Kidney capillary endothelial cell (primary cell): ENCODE measurements at places on chromosomes 2 and 18.
A peak's percentile ranks its signal among the peaks of the same experiment; 100 is the strongest.

GRCh38 chr2:201938156-201938775 is 95.4 kb upstream of the FZD7 start:
- DNase-seq, result no peak

DNA sequence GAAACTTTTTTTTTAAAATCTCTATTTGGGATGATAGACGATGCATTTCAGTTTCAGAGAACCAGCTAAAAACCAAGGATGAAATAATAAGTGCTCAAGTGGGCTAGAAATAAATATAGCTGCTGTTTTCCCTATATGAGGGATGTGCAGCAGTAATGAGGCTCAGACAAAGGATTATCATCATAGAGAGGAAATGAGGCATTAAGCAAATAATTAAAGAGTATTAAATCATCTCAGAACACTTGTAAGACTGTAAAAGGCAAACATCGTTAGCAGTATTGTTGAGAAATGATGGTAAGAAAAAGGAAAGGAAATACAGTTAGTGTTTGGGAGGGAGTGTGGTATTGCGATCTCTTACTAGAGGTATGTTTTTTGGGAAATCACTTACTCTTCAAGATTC is 233.5 kb downstream of the TGIF1 start:
- no peak for DNase-seq

DNA sequence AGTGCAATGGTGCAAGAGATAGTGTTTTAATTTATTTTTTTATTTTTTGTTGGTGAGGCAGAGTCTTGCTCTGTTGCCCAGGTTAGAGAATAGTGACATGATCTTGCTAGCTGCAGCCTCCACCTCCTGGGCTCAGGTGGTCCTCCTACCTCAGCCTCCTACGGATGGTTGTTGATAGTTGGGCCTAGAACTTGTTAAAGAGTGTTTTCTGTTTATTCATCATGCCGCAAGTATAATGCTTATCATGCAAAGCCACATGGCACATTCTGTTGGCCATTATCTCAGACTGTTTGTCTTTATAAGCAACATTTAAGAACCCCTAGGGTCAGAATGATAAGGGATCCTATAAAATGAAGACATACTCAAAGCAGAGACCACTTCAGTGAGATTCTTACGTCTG is 1.7 kb downstream of the UGGT1 start:
- no peak for DNase-seq

DNA sequence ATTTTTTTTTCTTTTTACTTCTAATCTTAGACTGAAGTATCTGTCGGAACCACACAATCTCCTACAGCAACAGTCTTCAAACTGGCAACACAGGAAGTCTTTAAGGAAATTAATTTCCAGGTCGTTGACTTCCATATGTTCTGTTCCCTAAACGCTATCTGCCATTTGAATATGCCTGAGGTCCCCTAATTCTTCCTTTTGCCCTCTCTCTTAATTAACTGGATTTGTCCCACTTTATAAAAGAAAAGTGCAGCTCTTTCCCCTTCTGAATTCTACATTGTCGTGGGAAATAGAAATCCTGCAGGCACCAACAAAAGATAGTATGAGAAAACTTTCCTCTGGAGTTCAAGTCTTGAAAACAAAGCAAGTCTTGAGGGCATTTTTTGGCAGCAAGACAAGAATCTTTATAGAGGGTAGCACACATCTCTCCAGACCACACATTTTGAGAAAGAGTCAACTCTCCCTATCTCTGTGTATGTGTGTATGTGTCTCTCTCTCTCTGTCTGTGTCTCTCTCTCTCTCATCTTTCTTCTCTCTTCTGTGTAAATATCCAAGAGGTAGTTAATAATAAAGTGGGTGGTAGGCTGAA is 879.8 kb downstream of the SOCS6 start:
- DNase-seq, result no peak

DNA sequence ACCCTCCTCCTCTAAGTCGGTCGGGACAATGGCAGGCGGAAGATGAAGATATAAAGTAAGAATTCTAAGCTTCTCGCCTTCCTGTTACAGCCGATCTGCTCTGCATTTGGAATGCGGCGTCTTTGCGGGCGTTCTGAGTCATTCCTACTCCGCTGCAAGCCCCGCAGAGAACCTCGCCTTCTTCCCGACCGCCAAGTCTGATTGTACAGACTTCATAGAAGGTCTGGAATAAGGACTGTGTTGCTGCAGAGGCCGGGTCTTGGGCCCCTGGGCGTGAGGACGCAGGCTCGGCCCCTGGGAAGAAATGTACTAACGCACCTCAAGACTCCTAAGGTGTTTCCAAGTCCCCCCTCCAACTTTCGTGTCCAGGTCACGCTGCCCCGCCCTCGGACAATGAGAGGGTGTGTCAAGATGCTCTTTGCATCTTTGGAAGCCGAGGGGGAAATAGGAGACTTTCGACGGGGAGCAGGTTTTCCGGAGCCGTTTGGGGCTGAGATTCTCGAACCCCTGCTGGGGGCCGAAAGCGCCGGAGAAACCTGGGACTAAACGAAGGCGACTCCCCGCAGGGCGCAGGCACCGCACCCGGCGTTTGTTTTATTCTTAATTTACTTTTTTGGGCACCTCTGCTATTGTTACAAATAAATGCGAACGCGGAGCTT is 12.7 kb upstream of the PAX3 start:
- DNase-seq, result no peak

GRCh38 chr2:219104107-219105035 is 43.6 kb upstream of the IHH start:
- DNase-seq, result peak; percentile 47

DNA sequence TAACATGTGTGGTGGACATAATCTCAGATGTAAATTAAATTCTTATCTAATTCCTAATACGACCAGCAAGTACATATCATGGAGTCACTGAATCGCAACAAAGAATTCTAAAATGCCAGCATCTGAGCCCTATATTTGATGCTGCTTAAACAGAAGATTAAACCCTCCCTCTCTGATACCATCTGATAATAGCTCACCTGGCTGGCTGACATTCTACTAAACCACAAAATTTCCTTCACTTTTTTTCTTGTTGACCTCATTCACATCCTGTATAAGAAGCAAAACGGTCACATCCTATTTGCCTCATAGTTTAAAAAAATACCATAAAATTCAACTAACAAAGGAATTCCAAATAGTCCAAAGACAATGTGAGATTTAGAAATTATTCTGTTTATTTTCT is 371.6 kb upstream of the SLC8A1 start:
- no peak for DNase-seq

- DNase-seq, result peak; percentile 23
Observed at GRCh38 chr2:102159295-102159694, 16.7 kb downstream of the IL1R1 start.

- DNase-seq, result peak; percentile 70
Observed at GRCh38 chr2:164706522-164706921, 85.2 kb upstream of the GRB14 start.

DNA sequence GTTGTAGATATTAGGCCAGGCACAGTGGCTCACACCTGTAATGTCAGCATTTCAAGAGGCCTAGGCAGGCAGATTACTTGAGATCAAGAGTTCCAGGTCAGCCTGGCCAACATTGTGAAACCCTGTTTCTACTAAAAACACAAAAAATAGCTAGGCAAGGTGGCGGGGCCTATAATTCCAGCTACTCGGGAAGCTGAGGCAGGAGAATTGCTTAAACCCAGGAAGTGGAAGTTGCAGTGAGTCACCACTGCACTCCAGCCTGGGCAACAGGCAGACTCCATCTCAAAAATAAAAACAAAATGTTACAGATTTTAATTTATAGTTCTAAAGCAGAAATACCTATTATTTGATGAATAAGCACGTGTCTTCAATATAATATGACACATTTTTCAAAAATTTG is 65.6 kb upstream of the UBXN4 start:
- DNase-seq, result no peak

DNA sequence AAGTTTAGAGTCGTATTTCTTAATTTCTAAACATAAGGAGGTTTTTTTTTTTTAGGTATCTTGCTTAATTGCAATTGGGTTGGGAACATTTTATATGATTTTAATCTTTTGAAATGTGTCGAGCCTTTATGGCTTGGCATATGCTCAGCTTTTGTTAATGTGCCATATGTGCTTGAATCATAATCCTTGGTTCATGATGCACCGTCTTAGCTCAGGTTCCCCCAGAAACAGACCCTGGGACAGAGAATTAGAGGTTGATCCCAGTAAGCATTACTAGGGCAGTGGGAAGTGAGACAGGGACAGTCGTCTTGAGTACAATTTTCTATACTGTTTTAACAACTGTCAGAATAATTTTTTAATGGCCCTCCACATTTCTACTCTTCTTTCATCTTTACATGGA is 9.3 kb downstream of the CHCHD5 start:
- DNase-seq, result no peak

GRCh38 chr2:47510745-47511144 is 107.8 kb downstream of the MSH2 start:
- no peak for DNase-seq

DNA sequence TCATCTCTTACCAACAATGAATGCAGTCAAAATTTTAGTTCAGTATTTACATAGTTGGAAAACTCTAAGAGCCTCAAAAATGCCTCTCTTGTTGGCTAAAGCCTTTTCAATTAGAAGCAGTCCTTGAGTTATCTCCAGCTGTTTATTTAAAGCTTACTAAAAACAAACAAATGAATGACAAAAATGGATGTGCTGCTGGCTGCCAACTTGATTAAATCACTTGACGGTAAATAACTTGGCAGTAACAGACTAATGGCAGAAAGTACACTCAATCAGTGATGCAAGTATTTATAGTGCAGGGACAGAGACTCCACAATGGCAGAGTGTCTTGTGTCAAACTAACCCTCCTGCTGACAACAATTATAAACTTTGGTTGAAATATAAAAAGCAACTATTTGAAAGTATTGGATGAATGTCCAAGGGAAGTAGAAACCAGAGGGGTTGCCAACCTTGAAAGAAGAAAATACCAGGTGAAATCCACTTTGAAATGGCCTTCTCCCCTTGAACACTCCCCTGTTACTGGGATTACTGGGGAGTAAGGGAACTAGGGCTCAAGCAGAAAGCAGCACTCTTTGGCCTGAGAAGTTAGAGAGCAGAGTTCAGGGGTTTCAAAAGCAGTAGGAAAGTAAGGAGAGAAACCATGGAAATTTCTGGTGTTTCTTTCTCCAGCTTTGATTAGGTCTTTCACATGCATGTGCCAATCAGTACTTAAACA is 245.2 kb upstream of the SPHKAP start:
- DNase-seq, result no peak

DNA sequence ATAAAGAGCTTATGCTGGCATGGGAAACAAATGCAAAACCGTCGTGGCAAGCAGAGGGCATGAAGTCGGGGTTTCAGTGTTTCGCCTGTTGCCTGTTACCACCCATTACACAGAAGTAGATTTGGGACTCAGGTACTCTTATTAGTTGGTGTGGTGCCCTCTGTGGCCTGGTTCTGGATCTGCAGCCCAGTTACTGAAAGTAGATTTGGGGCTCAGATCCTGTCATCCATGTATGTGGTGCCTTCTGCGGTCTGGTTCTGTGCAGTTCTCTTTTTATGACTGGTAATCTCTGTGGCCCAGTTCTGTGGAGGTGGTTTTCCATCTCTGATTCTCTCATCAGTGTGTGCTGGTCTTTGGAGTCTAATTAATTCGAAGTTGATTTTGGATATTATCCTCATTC is 45.2 kb downstream of the ADNP2 start:
- no peak for DNase-seq

- peak; percentile 8 for DNase-seq
Observed at GRCh38 chr2:110678457-110679336, 834 bp upstream of the BUB1 start.

DNA sequence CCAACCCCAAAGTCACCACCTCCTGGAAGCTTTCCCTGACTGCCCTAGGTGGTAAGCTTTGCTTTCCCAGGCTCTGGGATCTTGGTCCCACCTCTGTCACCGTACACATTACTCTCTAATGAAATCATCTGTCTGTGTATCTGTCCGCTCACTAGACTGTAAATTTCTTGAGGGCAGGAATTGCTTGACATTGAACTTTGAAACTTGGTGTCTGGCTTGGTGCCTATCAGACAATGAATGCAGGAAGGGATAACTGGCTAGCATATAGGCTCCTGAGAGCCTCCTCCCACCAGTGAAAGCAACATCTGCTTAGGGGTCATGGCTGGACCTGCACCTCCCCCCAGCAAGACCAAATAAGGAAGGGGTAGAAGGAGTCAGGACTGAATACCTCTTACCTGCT is 155.7 kb downstream of the TNS1 start:
- no peak for DNase-seq

GRCh38 chr2:27441958-27442919 is at the start of gene KRTCAP3:
Gene KRTCAP3, plus strand, starts transcription at chr2:27442381. Its CDS starts 32 bp downstream, at chr2:27442413.
- DNase-seq, result no peak

DNA sequence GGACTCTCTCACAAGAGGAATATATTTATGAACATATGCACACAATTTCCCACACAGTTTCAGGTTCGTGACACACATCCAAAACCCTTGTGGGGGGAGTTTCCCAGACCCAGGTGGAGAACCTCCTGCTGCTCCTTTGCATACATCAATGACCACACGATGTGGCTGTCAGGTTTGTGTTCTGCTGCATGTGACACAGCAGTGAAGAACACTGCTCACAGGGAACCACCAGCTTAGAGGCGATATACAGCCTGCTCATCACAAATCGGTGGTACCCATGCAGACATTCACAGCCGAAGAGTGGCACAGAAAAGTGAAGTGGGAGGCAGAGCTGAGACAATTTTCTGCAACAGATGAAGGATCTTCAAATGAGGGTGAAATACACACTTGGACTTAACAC is 175.6 kb upstream of the ZFP36L2 start:
- no peak for DNase-seq

DNA sequence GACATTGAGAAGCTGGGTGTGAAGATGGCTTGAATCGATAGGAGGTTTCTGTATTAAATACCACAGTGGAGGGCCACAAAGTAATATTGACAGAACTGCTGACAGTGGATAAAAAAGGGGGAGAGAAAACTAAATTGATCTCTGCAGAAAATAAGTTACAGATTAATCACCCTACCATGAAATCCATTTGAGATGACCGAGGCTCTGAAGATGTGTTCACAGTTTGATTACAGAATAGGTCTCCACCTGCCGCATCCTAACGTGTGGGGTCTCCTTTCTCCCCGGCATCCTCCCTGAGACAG is 165.6 kb downstream of the EIPR1 start:
- no peak for DNase-seq

- no peak for DNase-seq
Observed at GRCh38 chr2:181632733-181633401, 24.0 kb downstream of the CERKL start.

DNA sequence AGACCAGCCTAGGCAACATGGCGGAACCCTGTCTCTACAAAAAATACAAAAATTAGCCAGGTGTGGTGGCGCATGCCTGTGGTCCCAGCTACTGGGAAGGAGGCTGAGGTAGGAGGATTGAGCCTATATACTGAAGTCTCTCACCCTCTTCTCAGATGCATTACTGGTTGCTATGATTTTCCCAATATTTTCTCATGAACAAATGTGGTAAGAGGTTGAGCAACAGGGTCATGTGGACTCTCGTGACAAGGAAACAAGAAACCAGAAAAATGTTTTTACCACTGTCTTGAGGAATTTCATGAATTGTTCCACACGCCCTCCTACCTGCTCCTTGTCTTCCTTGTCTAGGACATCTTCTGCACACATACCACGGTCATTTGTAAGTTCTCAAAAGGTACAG is 12.4 kb downstream of the LMAN2L start:
- no peak for DNase-seq

- no peak for DNase-seq
Observed at GRCh38 chr18:9365406-9365805, 30.8 kb downstream of the TWSG1 start.

- DNase-seq, result no peak
Observed at GRCh38 chr2:64192125-64192479, 47.9 kb upstream of the PELI1 start.
